HuH-7.5 (cell line): ENCODE measurements at places on chromosomes 5 and 9.

GRCh38 chr9:128540634-128541360 is 11.6 kb upstream of the SPTAN1 start:
- no peak for DNase-seq

DNA sequence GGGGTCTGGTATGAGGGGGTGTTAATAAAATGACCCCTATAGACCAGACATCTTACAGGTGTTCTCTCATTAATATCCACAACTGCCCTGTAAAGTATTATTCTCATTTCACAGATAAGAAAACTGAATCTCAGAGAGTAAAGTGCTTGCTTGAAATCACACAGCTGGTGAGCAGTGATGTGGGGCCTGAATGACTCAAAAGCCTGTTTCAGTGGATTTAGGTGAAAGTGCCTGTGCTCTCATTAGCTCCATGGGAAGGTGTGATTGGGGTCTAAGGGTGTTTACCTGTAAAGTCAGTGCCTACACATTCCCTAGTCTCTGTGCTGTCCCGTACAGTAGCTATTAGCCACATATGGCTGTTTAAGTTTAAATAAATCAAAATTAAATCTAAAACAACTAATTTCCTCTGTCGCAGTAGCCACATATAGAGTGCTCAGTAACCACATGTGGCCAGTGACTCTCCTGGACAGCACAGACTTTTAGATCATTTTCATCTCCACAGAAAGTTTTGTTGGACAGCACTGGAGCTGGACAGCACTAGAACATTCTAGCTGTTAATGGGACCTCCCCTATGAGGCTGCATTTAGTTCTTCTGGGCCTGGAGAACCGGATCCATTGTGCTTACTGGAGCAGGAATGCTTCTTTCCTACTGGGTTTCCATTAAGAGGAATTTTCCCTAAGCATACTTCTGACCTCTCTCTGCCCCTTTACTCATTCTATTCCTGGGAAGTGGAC is 52.5 kb upstream of the SEMA6A start:
- DNase-seq = no peak

- DNase-seq = no peak
Measured at GRCh38 chr5:102295534-102296177, 428 bp downstream of the SLCO4C1 start.

DNA sequence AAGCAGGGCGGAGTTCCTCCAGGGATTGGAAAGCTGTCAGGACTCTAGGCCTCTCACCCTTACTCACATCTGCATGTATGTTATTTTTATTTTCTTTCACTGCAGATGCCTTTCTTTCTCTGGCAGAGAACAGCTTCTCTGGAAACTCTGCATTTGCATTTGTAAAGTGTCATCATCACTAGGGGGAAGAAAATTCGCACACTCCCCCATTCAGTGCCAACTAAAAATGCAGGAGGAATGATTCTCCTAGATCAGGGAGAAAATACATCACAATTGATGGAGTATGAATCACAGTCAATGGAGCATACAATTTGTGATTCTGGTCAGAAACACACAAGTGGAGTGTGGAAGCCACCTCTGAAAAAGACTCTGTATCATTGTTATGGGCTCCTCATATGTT is 351.4 kb upstream of the FTMT start:
- no peak for DNase-seq

GRCh38 chr9:20753761-20754160 is 69.7 kb downstream of the FOCAD start:
- DNase-seq = no peak

GRCh38 chr5:61295365-61295764 is 36.7 kb upstream of the ZSWIM6 start:
- no peak for DNase-seq

DNA sequence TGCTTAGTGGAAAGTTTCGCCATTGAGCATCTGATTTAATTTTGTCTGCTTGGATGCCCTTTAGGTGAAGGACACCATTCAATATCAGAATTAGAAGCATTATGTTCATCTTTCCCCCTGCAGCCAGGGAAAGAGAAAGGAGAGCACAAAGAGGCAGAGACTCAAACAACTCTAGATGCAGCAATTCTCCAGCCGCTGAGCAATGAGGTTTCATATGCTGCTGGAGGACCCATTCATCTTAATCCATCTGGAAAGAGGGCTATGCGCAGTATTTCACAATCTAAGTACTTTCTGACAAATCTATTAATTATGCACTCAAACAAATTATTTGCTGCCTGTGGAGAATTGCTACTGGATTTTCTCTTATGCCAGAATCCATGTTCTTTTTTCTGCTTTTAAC is 527.0 kb upstream of the TUSC1 start:
- DNase-seq = no peak

- no peak for DNase-seq
Measured at GRCh38 chr5:171162165-171162564, 146.9 kb upstream of the TLX3 start.

- no peak for DNase-seq
Measured at GRCh38 chr9:98850851-98851729, 43.6 kb downstream of the GALNT12 start.

DNA sequence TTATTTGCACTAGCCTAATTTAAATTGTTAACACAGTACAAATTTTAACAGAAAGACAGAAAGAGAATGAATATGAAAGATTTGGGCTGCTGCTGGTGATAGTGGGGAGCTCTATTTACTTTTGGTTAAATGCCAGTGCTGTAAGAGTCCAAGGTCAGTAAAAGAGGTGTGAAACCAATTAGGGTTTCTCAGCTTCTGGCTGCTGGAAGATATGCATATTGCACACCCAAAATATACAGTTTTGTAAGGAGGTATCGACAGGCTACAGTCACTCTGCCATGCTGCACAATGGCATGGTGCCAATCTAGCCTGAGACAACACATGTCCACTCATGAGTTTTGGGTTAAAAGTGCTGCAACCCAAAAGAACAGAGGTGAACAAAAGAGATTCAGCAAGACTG is 79.3 kb downstream of the PPP2R2B start:
- no peak for DNase-seq

DNA sequence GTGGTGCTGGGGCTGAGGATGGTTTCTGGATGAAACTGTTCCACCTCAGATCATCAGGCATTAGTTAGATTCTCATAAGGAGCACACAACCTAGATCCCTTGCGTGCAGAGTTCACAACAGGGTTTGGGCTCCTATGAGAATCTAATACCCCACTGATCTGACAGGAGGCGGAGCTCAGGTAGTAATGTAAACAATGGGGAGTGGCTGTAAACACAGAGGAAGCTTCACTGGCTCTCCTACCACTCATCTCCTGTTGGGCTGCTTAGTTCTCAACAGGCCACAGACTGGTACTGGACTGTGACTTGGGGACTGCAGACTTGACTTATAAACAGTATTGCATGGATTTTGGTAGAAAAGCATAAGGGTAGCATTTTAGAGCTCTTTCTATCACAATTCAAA is 870.7 kb upstream of the CDH10 start:
- no peak for DNase-seq

- DNase-seq = no peak
Measured at GRCh38 chr5:42377496-42377895, 45.7 kb upstream of the GHR start.

DNA sequence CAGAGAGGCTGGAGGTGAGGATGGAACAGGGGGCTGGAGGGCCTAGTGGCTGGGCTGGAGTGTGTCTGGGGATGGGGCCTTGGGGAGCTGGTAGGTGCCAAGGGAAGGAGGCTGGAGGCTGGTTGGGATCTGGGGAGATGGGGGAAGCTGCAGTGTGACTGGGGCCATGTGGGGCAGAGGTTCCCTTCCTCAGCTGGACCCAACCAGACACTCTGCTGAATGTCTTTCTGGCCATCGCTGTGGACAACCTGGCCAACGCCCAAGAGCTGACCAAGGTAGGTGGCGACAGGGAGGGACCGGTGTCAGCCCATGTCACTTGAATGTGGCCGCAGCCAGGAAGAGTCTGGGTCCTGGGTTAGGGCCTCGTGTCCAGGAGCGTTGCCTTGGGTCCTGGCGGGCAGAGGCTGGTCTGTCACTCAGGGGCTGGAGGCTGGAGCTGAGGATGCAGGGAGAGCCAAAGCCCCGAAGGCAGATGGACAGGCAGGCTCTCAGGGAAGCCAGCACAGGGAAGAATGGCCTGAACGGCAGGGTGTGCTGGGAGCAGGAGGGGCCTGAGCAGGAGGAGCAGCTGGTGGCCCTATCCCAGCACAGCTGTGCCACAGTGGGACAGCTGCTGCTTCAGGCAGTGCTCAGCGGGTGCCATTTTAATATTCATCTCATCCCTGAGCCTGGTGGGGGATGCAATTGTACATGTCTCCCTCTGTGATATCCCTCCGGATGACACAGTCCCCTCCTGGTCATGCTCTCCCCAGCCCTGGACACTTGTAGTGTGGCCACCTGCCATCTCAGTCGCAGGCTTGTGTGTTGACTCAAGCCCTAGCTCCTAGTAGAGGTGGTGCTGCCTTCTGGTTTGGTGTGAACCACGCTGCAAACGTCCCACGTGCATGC is 132.5 kb downstream of the CACNA1B start:
- no peak for DNase-seq

- DNase-seq = no peak
Measured at GRCh38 chr5:151902215-151902614, 22.4 kb downstream of the GLRA1 start.

DNA sequence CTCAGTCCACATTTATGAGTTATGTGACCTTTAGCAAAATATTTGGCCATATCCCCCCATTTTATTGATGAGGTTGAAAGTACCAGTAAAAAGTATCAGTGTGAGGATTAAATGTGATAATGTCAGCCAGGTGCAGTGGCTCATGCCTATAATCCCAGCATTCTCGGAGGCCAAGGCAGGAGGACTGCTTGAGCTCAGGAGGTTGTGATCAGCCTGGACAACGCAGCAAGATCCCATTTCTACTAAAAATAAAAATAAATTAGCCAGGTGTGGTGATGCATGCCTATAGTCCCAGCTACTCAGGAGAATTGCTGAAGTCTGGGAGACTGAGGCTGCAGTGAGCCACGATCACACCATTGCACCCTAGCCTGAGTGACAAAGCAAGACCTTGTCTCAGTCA is 71.2 kb downstream of the GRAMD2B start:
- no peak for DNase-seq

DNA sequence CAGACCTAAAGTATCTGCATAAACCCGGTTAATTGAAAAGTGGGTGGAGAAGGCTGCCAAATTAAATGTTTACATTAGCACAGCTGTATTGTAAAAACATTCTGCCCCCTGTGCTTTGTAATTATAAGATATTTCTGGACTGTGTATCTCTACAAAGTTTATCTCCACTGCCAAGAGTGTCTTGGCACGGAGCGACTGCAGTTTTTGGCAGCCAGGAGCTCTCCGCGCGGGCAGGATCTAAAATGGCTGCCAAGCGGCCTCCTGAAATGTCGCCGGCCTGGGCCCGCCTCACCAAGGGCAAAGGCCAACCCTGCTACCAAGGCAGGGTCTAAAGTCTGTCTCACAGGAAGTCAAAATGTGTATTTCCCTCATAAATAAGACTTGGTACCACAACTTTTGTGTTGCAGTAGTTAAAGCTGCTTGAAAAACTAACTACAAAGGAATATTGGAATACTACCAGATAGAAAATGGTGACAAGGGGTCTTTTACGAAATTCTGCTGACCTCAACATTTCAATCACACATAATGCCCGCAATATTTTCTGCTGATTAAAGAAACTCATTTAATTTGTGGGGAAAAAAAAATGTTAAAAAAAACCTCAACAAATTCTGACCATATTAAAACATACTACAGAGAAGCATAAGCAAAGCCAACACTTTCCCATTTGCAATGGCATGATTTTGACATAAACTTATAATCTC is 110.4 kb downstream of the NFIB start:
- no peak for DNase-seq

- DNase-seq = no peak
Measured at GRCh38 chr9:105024529-105024928, 96.6 kb upstream of the ABCA1 start.

DNA sequence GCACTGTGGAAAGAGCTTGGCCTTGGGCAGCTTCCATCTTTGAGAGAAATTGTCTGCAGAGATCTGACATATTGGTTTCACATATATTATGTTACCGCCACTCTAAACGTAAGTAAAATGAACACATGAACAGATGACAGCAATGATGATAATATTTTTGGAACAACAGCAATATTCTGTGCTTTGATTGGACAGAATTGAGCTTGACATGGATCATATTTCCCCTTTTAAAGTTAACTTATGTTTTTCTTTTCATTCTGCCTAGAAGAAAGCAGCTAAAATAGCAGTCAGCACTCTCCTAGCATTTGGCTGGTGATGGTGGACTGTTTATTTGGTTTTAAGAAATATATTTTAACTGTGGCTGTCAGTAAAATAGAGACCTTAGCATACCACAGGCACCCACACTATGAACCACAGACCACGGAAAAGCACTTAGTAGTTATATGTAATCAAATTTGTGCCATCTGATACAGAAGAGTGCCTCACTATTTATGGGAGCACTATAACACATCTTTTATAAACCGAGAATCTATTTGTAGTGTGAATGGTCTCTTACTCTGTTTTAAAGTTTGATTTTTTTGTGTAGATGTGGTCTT is 1.8 kb upstream of the CFAP95 start:
- no peak for DNase-seq

GRCh38 chr5:91103353-91104061 is 279.6 kb downstream of the ARRDC3 start:
- DNase-seq = no peak

GRCh38 chr5:83467371-83468035 is 4.0 kb upstream of the VCAN start:
- DNase-seq = no peak

DNA sequence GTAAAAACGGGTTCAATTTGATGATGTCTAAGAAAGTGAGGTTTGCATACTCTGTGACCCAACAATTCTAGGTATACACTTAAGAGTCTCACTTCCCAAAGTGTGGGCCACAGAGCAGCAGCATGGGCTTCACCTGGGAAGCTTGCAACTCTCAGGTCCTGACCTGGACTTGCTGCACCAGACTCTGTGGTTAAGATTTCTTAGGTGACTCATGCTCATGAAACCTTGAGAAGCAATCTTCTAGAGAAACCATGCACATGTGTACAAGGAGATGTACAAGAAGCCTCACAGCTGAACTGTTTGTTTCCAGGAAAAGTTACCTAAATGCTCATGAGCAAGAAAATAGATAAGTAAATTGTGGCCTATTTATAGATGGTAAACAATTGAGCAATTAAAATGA is 30.0 kb downstream of the DNAJC21 start:
- no peak for DNase-seq

DNA sequence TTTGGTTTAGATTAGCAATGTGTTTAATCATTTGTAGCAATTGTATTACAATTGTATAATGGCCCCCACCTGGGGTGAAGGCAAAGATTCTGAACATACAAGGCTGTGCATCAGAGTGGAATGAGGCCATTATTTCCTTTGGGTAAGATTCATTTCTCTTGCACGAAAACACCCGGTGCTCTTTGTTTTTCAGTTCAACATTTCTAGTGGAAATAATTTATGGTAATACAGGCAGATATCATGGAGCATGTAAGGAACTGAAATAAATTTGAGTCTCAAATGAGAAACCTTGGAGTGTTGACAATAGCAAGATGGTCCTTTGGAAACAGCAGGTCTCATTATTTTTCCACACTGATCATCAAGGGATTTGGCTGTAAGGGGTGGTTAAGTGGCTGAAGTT is 475.9 kb downstream of the GABRG2 start:
- DNase-seq = no peak

GRCh38 chr9:70924895-70925547 is 196.4 kb downstream of the TRPM3 start:
- DNase-seq = peak; percentile 11
